ENCODE measurements at places on chromosomes 3 and 15.

DNA sequence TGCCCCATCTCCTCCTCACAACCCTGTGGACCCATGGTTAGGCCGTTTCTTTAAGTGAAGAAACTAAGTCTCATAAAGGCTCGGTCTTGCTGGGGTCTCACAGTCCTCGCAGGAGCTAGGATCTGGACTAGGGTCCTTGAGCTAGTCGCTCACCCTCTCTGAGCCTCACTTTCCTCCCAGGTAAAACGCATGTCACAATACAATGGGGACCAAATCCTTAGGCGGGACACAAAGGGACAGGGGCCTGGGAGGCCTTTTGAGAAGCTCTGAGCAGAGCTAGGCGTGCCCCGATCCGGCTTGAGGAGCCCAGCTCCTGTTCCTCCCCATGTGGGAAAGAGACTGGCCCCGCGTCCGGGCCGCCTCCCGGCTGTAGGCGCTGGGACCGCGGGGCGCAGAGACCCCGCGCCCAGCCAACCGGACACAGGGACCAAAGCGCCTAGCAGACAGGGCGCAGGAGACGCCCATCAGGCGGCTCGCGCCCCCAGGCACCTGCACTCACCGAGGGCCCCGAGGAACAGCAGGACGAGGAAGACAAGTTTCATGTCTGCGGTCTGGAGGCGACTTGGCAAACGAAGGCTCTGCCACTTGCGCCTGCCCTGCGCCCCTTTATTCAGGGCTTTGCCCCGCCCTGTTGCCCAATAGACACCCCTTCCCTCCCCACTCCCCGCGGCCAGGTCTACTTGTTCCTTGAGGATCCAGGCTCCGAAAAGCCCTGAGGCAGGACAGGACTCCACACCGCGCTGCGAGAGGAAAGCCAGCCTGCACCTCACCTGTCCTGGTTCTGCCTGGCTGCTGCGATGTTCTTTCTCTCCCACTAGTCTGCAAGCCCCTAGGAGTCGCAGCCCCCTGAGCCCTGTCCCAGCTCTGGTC is at the start of gene LTF:
Gene LTF, minus strand, starts transcription at position 580 of the 870 bp plus-strand sequence. Its CDS starts 38 bp downstream, at position 542.
- DNase-seq = no peak

DNA sequence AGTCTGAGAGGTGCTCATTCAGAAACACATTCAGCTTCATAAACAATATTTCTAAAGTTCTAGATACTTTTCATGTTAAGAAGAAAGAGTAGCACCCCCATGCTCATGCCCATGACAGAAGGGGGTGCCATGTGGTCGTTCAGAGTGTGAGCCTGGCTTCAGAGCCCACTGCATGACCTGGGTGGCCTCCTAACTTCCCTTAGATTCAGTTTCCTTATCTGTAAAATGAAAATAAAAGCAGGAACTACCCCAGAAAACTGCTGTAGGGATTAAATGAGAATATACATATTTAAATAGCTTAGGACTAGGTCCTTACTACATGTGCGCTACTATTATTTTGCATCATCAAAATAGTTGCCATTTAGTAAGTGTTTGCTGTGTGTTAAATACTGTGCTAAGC is 69.2 kb downstream of the ABHD5 start:
- DNase-seq = no peak

GRCh38 chr3:12896063-12896985 is 55.0 kb upstream of the RPL32 start:
- no peak for DNase-seq

DNA sequence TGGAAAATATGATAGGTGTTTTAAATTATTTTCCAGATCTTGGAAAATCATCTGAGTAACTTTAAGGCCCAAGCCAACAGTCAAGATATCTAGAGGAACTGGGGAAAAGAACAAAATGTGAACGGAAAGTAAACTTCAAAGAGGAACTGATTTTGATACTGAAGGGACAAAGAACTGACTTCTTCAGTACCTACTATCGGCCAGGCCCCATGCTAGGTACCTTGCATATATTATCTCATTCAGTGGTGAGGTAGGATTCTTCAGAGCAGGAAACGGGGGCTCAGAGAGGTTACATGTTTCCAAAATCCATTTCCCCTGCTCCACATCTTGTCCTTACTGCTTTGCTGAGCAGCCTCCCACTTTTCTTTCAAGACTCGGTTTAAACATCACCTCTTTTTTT is 9.8 kb upstream of the ZNF710 start:
- no peak for DNase-seq

- no peak for DNase-seq
Measured at GRCh38 chr15:65837301-65838294, 31.7 kb upstream of the RAB11A start.

DNA sequence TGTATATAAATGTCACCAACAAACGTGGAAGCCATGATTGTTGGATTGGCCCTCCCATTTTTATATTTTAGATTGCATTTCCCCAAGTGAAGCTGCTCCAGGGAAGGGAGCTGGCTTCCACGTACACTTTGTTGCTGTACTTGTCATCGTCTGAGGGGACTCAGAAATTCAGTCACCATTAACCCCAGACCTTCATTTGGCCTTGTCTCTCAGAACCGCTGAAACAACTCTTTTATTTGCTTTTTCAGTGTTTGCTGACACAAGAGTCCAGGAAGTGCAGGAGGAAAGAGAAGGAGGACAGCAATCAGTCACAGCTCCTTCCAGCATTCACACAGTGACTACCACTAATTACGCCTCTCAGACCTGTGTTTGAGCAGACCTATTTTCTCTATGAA is 276.5 kb downstream of the TBL1XR1 start:
- DNase-seq = no peak

DNA sequence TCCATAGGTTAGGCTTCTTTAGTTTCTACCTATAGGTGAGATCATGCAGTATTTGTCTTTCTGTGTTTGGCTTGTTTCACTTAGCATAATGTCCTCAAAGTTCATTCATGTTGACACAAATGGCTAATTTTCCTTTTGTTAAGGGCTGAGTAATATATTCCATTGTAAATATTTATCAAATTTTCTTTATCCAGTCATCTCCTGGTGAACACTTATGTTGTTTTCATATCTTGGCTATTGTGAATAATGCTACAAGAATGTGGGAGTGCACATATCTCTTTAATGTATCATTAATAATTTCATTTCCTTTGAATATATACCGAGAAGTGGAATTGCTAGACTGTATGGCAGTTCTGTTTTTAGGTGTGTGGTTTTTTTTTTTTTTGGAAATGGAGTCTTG is 250.9 kb upstream of the SEMA6D start:
- DNase-seq = no peak

DNA sequence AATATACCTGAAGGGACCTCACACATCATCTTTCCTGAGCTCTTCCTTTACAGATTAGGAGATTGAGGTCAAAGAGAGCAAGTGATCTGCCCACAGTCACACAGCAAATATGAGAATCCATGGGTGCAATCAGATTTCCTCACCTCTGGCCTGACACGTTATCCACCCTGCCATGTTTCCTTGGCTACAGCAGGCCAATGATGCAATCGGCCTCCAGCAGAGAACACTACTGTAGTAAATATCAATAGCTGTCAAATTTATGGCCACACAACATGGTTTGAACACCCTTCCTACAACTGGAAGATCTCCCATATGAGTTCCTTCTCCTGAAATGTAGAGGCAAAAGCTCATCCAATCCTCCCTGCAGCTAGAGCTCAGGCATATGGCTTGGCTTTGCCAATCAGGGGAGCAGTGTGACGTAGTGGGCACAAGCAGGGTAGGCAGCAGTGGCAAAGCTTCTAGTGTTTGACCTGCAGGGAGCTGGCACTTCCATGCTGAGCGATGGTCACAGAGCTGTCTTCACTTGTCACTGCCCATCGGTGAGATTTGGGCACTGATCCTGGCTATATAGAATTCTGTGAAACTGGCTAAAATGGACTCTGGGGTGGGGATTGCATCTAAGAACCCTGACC is 271.3 kb downstream of the TJP1 start:
- no peak for DNase-seq

DNA sequence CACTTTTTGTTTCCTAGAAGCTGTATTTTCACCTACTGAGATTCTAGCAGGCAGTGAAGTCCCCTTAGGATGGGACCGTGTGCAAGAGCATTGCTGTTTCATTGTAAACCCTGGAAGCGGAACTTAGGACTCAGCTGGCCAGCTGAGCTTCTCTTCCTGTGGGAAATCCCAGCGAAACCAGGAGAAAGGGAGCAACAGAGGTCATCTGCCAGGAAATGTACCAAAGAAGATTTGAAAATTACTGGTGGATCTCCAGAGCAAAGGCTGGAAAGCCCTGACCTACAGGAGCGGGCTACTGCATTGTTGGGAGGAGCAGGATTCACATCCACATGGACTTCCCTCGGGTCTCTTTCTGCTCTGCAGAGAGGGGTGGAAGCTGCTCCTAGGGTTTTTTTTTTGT is 7.6 kb upstream of the ADPRH start:
- DNase-seq = no peak

- no peak for DNase-seq
Measured at GRCh38 chr3:77281721-77282120, 241.8 kb downstream of the ROBO2 start.

GRCh38 chr3:193240850-193241706 is at the start of gene PLAAT1:
Gene PLAAT1 (plus strand): TSS chr3:193241222. CDS start chr3:193255651, 14,429 bp downstream.
- no peak for DNase-seq

DNA sequence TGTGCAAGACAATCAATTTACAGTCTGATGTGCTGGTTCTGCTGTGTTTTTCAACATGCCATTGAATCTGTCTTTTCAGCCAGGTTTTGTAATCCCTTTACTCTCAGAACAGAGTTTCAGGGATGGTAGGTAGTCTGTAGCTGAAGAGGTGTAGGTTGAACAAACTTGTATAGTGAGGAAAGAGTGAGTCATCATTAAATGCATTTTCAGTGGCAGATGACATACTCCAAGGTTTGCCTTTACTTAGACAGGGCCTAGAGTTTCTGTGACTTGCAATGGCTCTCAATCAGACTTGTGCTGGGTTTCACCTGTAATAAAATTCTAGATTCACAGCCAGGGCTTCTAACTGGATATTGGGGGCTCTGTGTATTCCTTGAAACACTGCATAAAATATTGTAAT is 94.6 kb downstream of the CYP19A1 start:
- no peak for DNase-seq

GRCh38 chr3:15449489-15450224 is 22.3 kb downstream of the EAF1 start:
- no peak for DNase-seq

DNA sequence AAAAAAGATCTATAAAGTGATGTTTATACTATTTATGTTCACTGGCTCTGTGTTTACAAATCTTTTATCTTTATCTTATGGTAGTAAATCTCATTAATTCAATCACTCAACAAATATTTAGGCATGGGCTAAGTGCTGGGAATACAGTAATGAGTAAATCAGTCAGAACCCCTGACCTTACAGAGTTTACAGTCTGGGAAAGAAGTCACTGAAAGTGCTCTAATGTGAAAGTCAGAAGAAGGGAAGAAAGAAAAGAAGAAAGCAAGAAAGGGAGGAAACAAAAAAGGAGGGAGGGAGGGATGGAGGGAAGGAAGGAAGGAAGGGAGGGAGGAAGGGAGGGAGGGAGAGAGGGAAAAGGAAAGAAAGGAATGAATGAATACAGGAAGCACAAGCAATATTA is 96.8 kb upstream of the SOX2 start:
- DNase-seq = no peak

All from cardiac septum (tissue), 1 donor.